Suppressor macrophage (primary cell): ENCODE measurements at places on chromosomes 11 and 22.

DNA sequence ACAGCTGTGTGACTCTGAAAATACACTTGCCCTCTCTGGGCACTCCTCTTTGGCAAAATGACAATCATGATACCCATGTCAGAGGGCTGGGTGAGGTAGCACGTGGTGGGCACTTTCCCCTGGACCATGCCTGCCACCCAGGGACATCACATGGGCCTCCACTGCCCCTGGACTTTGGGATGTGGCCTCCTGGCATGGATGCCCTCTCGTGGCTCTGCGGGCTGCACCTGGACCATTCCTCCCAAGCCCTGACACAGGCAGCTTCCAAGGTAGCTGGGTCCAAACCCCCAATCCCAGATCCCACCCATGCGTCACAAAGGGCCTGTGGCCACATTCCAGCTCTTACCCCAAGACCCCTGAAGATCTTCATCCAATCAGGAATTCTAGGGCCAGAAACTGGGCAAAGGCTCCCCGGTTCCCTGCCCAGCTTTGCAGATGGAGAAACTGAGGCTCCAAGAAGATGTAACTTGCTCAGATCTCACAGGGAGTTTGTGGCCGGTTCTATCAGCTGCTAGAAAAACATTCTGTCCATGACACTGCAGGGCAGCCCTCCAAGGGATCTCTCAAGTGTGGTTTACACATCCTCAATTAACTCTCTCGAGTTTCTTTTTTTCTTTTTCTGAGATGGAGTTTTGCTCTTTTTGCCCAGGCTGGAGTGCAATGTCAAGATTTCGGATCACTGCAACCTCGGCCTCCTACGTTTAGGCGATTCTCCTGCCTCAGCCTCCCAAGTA is 35.4 kb upstream of the CYB5R3 start:
- DNase-seq, result no peak

- peak; percentile 87 for DNase-seq
Observed at GRCh38 chr11:118142809-118143208, 9.8 kb downstream of the SCN4B start.

GRCh38 chr11:35598254-35599125 is 19.8 kb upstream of the FJX1 start:
- DNase-seq, result no peak

DNA sequence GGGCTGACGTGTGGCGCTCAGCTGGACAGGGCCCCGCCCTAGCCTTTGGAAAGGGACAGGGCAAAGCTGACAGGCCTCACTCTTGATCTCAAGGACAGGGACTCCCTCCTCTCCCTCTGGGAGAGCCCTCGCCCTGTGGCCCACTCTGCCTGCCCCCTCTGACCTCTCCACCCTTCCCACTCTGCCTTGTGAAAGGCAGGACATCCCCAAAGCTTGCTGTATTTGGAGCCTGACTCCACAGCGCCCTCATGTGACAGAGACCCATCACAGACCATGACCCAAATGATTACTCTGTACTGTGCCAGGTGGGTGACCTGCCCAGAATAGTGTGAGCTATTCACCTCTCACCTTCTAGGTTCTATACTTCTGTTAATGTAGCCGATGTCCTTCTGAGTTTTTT is 18.8 kb downstream of the P2RY2 start:
- peak; percentile 81 for DNase-seq

DNA sequence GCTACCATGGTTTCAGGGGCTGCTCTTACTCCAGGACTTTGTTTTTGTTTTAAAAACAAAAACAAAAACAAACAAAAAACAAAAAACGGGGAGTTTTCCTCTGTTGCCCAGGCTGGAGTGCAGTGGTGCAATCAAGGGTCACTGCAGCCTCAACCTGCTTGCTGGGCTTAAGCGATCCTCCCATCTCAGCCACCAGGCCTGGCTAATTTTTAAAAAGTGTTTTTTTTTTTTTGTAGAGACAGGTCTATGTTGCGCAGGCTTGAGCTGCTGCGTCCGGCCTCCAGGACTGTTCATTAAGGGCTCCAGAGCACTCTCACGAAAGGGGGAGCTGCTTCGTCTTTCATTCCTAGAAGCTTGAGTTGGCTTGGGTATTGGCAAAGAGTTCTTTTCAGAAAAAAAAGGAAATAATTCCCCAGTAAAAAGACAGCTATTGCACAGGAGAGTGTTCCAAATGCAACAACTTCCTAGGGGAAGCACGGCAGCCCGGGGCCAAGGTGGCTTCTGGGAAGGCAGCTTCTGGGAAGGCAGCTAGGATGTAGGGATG is 78.5 kb downstream of the NAT10 start:
- DNase-seq, result no peak

DNA sequence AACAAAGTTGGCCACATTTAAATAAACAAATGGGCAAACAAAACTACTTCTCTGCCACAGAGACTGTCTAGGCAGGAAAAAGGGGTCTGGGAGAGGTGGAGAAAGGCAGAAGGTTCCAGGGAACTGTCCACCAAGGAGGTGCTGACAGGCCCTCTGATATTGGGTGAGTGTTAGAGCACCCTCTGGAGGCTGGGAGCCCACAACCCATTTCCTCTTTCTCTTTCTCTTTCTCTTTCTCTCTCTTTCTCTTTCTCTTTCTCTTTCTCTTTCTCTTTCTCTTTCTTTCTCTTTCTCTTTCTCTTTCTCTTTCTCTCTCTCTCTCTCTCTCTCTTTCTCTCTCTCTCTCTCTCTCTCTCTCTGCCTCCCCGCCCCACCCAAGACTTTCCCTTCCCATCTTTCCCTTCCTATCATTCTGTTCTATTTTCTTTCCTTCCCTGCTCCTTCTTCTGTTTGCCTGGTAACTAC is 912.8 kb downstream of the DLG2 start:
- peak; percentile 60 for DNase-seq

GRCh38 chr11:124115782-124116616 is 749 bp downstream of the VWA5A start:
- peak; percentile 13 for DNase-seq

DNA sequence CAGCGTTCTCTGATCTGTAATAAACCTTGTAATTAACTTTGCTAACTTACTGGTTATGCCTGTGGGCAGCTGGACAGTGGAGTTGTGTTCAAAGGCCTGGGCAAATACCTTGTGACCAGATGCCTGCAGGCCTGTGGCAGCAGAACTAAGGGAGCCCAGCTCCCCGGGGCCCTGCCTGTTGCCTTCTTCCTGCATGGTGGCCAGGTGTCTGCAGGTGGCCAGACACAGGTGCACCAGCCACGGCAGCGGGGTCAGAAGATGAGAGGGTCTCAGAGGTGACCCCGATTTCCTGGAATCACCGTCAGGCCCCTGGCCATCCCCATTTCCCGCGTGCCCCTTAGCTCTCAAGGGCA is 127.2 kb downstream of the OSBP2 start:
- no peak for DNase-seq

- DNase-seq, result no peak
Observed at GRCh38 chr11:73312036-73312435, 4.0 kb downstream of the ARHGEF17 start.

DNA sequence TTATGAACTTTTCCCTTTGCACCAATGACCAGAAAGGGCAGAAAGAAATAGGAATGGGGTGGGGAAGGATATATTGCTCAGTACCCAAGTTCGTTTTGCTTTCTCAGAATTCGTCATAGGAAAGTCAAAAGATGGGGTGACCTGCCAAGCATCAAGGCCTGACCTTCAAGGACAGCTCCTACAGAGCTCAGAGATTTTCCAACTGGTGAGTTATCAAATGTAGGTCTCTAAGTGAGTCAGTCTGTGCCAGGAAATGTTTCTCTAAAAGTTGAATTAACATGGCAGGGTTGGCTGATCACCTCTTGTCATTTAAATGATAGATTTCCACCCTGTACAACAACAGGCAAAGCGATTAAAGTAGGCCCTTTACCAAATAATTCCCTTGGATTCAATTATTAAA is 307.2 kb downstream of the CADM1 start:
- no peak for DNase-seq

DNA sequence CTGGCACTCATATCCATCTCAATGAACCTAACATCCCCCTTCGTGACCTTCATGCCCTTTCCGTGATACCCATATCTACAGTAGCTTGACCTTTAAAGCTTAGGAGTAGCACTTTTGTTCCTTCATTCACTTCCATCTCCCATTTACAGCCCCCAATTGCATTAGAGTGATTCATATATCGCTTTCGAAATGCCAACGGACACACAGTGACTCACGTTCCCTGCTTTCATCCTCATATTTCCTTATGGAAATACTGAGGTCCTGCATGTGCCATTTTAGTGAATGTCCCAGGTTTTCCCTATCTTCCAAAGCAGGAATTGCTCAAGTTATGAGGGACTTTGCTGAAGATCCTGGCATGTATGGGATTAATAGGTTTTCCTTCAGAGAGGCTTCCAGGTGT is 44.3 kb upstream of the CEP126 start:
- no peak for DNase-seq

- no peak for DNase-seq
Observed at GRCh38 chr22:47335460-47335859, 573.0 kb downstream of the TBC1D22A start.

- no peak for DNase-seq
Observed at GRCh38 chr11:43950311-43950855, 7.9 kb downstream of the C11orf96 start.
